Esophagus squamous epithelium (tissue), 5 donors: ENCODE measurements at places on chromosomes 1 and 21.

DNA sequence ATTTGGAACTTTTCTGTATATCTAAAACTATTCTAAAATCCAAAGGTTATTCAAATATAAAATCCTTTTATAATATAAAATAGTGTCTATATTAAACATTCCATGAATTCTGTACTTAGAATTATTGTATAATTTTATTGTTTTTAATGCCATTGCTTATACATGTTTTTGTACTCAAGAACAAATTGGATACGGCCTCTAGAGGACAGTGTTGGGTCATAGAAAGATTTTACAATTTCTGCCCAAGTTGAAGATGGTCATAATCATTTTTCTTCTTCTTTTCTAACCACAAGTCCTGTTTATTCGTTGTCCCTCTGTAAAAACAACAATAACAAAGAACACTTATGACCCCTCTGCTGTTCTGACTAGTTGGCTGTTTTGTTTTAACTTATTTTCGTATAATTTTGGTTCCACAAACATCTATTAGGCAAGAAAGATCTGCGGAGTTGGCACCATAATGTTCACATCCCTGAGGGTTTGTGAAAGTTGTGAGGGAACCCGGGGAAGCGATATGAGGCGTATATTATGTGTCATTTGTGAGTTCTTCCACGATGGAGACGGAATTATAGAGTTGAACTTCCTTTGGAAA, 75.7 kb upstream of the KIF26B start:
- H3K4me1 ChIP-seq, result peaks cover 4% of the 10 kb centered on the region
- no peak for DNase-seq
- no peaks in the 10 kb centered on the region for H3K36me3 ChIP-seq
- H3K4me3 ChIP-seq, result no peak overlapping the region
- no peak overlapping the region for H3K27ac ChIP-seq

GRCh38 chr1:228474507-228474906, 12.7 kb upstream of the RNF187 start:
- DNase-seq, result no peak
- H3K27me3 ChIP-seq, result peaks cover 6% of the 10 kb centered on the region
- H3K4me1 ChIP-seq, result no peaks in the 10 kb centered on the region

DNA sequence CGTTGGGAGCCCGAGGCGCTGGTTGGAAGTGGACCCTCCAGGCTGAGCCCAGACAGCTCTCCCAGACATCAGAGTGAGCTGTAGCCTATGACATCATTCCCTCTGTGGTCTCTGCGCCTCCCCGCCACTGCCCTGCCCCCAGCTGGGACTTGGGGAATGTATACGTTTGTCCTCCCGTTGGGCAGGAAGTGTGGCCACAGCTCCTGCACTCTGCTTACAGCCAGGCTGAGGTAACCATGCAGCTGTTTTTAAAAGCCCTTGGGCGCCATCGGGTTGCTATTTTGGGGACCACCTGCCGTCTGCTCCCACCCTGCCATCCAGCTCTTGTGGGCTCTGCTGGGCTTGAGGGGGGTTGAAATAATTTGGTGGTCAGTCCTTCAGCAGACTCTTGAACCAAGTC, 7.8 kb downstream of the VASH2 start:
- H3K4me3 ChIP-seq, result no peak overlapping the region
- no peaks in the 10 kb centered on the region for H3K27me3 ChIP-seq
- DNase-seq, result no peak
- H3K4me1 ChIP-seq, result no peaks in the 10 kb centered on the region

- no peaks in the 10 kb centered on the region for H3K36me3 ChIP-seq
- no peak for DNase-seq
- H3K4me1 ChIP-seq, result no peaks in the 10 kb centered on the region
- H3K27ac ChIP-seq, result no peak overlapping the region
Measured at GRCh38 chr1:238589843-238590435, 699.2 kb upstream of the ZP4 start.

GRCh38 chr1:19101244-19101643, 108.8 kb downstream of the UBR4 start:
- H3K4me3 ChIP-seq, result no peak overlapping the region
- H3K27me3 ChIP-seq, result no peaks in the 10 kb centered on the region
- H3K4me1 ChIP-seq, result peaks cover under 1% of the 10 kb centered on the region
- DNase-seq, result no peak
- no peak overlapping the region for H3K27ac ChIP-seq
